ENCODE measurements at places on chromosomes 16 and 17.
A peak's percentile ranks its signal among the peaks of the same experiment; 100 is the strongest.

- DNase-seq, result no peak
Measured at GRCh38 chr16:5874899-5875298, 777.3 kb upstream of the EEF2KMT start.

- DNase-seq, result no peak
Measured at GRCh38 chr17:56880571-56880970, 33.3 kb downstream of the TRIM25 start.

- DNase-seq, result no peak
Measured at GRCh38 chr17:50596191-50597037, 35.9 kb downstream of the CACNA1G start.

GRCh38 chr16:48576927-48577326 is 33.1 kb downstream of the N4BP1 start:
- DNase-seq, result no peak

GRCh38 chr17:41992576-41992975 is 24.7 kb downstream of the DNAJC7 start:
- DNase-seq, result no peak

DNA sequence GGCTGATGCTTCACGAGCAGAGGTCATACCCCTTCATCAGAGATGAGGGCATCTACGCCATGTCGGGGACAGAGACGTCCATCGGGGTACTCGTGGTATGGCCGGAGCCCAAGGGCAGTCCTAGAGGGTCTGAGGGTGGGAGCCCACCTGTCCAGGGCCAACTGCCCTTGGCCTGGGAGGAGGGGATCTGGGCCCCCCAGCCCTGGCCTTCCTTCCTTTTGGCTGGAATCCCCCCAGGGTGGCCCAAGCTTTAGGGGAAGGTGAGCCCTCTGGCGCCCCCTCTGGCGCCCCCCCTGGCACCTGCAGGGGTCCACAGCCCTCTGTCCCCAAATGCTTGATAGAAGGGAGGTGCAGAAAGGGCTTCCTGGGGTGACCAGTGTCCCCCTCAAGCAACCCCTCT is 69.3 kb downstream of the SCNN1B start:
- no peak for DNase-seq

- no peak for DNase-seq
Measured at GRCh38 chr16:73775841-73776388, 520.7 kb upstream of the PSMD7 start.

DNA sequence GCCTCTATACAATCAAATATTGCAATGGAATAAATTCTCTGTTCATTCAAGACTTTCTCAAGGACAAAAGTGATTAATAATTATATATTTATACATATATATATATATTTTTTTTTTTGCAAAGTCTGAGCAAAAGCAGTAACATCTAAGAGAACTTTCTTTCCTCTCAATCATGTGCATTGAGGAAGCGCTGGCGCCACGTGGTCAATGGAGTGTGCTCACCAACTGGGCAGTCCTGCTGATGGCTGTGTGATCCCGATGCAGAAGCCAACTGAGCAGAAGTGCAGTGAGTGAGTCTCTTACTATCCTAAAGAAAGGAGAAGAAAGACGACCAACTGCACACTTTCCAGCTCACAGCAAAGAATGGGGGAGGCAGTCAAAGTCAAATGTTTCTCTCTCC is 37.2 kb upstream of the ULK2 start:
- no peak for DNase-seq

- no peak for DNase-seq
Measured at GRCh38 chr17:62716834-62717588, 89.5 kb downstream of the MRC2 start.

DNA sequence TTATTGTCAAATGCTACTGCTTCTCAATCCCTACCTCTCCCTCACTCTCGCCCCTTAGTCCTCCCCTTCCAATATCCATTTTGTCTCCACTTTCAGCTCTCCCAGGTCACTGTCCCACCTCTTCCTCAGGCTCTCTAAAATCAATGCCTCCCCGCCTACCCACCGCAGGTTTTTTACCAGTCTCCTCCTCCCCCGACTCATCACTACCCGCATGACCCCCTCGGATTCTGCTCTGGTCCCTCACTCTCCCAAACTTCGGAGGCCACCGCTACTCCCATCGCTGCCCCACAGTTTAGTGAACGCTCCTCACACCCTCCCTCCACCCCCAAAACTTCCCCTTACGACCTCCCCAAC is 513 bp downstream of the CRLF3 start:
- no peak for DNase-seq

GRCh38 chr16:88656291-88656980 is 5.6 kb upstream of the CYBA start:
- DNase-seq, result no peak

DNA sequence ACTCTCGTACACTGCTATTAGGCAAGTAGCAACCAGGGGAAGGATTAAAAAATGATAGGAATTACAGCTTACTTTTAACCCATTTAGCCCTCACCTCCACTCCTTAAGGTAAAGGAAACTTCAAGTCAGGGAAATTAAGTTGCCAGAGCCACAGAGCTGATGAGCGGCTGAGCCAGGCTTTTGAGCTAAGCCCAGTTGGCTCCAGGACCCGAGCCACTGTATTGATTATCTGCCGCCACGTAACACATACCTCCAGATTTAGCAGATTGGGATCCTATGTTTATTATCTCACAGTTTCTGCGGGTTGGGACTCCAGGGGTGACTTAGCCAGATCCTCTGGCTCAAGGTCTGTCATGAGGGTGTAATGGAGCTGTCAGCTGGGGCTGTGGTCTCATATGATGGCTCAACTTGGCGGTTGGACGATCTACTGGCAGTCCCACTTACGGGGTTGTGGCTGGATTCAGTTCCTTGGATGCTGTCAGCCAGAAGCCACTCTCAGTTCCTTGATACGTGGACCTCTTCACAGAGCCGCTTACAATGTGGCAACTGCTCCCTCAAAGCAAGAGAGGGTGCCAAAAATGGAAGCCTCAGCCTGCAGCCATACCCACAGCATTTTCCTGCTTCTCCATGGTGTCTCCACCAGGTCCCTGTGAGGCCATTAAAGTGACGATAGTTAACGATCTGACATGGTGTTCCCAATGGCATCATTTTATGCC is 57.3 kb downstream of the TMEM186 start:
- DNase-seq, result no peak

- DNase-seq, result no peak
Measured at GRCh38 chr16:84513123-84513522, 8.7 kb upstream of the MEAK7 start.

DNA sequence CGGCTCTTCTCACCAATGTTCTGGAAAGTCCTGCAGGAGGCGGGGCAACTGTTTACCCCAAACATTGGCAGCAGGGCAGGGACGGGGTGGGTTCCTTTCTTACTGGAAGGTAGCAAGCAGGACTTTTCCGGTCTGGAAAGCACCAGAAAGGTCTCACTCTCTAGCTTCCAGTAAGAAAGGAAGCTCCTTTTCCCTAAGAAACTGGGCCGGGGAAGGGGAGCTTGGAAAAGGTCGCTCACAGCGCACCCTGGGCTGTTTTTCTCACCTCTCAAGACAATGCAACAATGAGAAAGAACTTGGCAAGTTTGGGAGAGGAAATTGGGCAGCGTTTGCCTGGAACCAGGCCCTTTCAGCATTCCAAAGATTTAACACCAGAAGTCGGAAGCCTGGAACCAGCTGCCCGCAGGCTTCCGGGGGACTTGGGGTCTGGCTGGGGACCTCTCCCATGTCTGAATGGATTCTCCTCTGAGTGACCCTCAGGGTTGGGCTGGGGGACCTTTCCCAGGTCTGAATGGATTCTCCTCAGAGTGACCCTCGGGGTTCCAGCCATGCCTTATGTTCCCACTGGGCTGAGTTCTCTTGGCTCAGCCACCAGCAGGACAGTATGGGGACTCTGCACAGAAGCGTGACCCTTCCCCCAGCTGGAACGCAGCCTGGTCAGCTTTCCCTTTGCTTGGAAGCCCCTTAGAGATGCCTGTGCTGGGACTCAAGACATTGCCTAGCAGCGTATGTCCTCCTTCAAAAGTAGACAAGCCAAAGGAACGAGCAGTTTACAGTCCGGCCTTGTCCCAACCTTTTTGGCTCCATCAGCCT is 166.5 kb upstream of the PLCG2 start:
- peak; percentile 96 for DNase-seq

GRCh38 chr16:57627184-57627871 is 1.1 kb upstream of the ADGRG1 start:
- DNase-seq, result peak; percentile 60

- DNase-seq, result no peak
Measured at GRCh38 chr16:6406028-6406427, 926.6 kb upstream of the RBFOX1 start.

Data from endothelial cell of umbilical vein (primary cell).